ENCODE measurements at places on chromosomes 12 and 14.

DNA sequence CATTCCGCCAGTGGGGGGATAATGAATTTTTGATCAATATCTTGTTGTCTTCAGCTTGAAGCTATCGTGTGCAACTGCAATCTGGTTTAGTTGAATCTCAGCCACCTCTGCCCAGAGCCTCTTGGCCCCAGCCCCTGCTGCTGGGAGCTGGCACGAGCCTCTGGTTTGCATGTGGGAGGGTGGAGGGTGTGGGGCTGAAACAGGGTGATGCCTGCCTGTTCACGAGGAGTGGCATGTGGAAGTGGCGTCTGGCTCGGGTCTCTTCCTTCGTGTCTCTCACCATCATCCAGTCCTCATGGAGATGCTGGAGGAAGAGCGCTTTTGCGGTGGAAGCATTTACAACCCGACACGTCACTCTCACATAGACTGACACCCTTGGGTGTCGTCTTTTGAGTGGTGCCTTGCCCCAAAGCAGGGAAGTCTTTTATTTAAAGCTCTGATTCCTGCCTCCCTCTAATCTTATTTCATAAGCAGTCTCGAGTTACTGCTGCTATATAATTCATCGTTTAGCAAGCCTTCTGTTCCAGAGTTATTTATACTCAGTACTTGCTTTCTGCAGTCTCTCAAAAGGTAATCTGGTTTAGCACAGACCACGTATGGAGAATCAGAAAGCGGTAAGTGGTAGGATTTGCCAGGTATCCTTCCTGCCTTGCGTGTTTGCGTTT is 64.5 kb downstream of the AACS start:
- no peak for DNase-seq

- DNase-seq, result no peak
These were observed 21.0 kb upstream of the RIC8B start for GRCh38 chr12:106753526-106753925.

DNA sequence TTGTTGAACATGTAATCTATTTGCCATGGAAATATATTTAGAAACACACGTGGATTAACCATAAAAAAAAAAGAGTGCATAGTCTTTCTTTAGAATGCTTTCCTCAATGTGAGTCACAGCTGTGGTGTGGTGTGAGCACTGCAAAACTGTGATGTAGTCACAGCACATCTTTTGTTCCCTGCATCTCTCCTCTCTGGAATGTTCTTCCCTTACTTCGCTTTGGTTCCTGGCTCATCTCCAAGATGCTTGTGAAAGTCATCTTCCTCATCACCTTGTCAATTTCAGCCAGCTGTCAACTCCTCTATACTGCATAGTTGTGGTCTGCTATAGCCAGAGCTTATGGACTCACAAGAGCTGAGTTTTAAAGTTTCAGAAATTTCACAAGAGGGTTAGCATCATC is 60.2 kb downstream of the STAB2 start:
- DNase-seq, result no peak

GRCh38 chr14:85336817-85337216 is 193.1 kb upstream of the FLRT2 start:
- no peak for DNase-seq

DNA sequence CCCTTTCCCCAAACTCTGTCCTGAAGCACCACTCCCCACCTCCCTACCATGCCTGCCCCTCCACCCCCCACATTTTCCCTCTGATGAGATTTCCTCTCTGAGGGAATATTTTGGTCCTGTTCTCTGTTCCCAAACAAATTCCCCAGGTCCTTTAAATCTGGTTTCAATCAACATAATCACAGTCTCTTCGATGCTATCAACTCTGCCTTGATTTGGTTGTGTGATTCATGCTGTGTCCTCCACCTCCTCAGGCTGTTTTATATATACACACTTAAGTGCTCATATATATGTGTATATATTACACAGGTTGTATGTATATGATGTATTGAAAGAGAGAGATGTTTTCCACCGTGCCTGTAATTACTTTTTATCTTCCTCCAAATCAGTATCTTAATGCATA is 36.0 kb downstream of the NTF3 start:
- no peak for DNase-seq

DNA sequence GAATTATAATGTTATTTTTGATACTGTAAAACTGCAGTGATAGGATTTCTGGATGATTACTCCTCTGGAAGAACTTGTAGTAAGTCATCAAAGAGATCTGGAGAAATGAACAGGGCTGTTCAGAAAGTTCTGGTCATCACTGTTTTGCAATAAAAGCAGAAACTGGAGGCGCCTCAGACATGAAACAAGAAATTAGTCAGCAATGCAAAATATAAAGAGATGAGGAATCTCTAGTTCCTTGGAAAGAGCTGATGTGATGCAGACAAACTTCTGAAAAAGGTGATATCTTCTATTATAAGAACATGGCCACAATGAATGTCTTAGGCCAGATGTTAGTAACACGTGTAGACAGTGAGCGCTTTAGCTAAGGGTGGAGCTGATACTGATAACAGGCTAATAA is 9.5 kb downstream of the ACIN1 start:
- DNase-seq, result no peak

DNA sequence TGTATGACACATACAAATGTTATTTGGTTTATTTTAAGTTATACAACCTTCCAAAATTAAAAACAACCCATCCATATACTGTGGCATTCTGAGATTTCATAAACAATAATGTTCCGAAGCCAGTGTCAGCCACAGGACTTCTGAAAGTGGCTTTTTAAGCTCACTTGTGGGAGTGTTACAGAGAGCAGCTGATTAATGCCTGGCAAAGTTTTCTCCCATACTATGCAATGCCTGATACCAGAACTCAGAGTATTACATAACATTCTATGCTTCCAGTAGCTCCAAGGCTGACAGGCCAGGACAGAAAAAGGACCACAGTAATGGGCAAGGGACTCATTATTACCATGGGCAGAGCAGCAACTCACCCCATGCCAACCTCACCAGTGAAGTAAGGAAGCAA is 29.3 kb downstream of the NELL2 start:
- DNase-seq, result no peak

GRCh38 chr14:96263347-96264199 is 7.6 kb downstream of the BDKRB1 start:
- DNase-seq, result no peak

- DNase-seq, result no peak
These were observed 32.6 kb downstream of the ETNK1 start for GRCh38 chr12:22657538-22657937.

GRCh38 chr14:58315606-58316005 is 17.3 kb downstream of the ARID4A start:
- DNase-seq, result no peak

DNA sequence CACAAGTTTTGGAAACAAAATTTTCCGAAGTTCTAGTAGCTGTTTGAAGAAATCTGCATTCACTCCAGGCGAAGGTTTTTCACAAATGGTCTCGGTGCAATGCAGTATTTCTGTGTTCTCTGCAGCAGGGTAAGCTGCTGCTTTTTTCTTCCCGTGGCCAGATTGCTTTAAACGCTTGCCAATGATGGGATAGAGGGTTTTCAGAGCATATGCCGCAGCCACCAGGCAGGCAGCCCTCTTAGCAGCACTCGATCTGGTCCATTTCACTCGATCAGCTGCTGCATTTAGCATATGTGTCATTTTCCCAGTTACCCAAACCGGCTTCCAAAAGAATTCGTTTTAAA is 315 bp downstream of the ABCD2 start:
- no peak for DNase-seq

Data from H9 (cell line).